ENCODE measurements at places on chromosomes 5 and 9.

- DNase-seq: no peak
Observed at GRCh38 chr9:115209601-115210306, 91.8 kb upstream of the TNC start.

DNA sequence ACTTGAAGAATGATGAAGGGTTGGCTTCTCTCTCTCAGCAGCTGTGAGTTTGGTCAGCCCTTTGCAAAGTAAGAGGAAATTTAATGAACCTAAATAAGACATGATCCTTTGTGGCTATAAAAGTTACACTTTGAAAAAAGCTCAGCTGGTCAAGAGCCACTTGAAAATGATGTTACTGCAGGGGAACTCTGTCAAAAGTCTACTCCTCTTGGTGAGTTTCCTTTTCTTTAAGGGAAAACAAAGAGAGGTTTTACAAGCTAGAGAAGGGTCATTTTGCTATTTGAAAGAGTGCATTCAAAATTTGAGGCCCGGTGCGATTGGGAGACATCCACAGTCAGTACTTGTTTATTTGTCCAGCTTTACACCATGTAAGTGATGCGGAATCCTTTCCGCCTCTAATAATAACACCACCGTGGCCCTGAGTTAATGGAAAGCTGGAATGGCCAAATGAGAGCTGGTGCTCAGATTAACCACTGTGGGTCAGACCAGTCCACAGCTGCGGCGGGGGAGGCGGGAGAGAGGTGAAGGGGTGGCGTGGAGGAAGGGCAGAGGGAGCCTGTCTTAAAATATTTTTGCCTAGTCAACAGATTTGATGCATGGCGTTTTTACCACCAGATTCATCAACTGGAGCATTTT, 404.0 kb downstream of the TLE4 start:
- no peak for DNase-seq

DNA sequence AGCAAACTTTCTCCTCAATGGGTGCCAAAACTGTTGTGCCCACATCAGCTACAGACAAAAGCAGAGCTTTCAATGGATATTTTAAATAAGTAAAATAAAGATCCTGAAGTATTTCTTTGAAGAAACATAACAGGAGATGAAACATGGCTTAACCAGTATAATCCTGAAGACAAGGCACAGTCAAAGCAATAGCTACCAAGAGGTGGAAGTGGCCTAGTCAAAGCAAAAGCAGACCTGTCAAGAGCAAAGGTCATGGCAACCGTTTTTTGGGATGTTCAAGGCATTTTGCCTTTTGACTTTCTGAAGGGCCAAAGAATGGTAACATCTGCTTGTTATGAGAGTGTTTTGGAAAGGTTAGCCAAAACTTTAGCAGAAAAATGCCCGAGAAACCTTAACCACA, 77.9 kb downstream of the ANXA1 start:
- DNase-seq: no peak

GRCh38 chr9:77614645-77615044, 33.5 kb downstream of the GNA14 start:
- no peak for DNase-seq

DNA sequence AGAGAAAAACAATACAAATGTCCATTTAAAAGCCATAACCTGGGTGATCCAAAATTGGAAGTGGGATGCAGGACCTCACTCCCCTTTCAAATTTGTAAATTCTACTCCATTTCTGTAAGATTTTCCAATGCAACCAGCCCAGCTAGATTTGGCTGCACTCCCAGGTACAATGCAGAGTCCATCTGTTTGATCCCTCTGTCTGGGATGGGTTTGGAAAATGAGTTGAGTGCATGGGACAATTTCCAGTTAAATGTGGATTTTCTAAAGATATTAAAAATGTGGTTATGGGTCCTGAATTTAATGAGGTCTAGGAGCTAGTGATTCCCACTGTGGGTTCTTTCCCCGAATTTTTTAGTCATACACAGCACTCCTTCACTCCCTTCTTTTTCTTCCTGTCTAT, 104.0 kb upstream of the ATP10B start:
- DNase-seq: no peak

GRCh38 chr5:95823738-95824609, 1.4 kb upstream of the GLRX start:
- peak; percentile 56 for DNase-seq

- DNase-seq: no peak
Observed at GRCh38 chr5:73783828-73784227, 157.8 kb downstream of the ARHGEF28 start.

GRCh38 chr9:127451608-127451857, 223 bp downstream of the LRSAM1 start:
- no peak for DNase-seq

DNA sequence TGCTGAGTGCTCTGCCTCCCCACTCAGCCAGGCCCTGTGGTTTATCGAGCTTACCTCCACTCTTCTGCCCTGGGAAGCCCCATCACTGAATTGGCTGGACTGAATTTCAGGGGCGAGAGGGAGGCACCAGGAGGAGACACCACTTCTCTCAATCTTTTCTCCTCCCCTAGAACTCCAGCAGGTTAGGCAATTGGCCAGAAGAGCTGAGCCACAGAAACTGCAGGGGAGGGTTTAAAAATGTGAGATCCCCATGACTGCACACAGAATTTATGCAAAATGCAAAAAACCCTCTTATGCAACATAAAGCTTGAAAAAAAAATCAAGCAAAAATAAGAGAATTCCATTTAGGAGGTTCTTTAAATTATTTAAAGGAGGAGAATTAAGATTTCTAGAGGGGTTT, 29.9 kb downstream of the TUT7 start:
- no peak for DNase-seq

GRCh38 chr5:73901455-73901854, 275.5 kb downstream of the ARHGEF28 start:
- DNase-seq: no peak

DNA sequence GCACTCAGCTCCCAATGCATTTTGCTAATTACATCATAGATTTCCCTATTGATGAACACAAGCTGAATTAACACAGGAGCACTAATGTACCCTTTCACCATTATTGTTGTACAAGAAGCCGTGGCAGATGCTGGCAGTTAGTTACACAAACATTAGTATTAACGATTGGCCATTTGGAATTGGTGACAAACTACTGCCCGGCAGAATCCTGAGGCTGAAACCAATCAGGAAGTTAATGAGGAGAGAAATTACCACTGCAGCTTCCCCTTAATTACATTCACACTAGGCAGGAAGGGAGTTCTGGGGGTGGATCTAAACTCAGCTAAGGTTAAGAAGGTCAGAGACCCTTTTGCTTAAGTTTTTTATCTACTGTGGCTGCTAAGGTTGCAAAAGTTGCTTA, 9.6 kb upstream of the DMRT3 start:
- no peak for DNase-seq

DNA sequence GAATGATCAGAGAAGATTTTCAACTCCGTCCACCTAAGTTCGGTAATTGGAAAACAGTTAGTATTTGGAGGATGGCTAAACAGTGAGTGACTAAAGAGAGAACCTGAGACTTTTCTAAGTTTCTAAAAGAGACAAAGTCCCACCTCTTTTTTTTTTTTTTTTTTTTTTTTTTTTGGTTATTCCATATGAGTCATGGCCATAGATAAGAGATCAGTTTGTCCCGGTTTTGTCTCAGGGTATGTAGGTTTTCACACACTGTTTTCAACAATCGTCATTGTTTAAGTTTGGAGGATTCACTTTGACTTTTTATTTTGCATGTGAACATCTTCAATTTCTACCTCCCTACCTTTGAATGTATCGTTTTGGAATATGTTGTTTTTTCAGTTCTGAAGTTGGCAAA, 85.9 kb downstream of the NTRK2 start:
- no peak for DNase-seq

DNA sequence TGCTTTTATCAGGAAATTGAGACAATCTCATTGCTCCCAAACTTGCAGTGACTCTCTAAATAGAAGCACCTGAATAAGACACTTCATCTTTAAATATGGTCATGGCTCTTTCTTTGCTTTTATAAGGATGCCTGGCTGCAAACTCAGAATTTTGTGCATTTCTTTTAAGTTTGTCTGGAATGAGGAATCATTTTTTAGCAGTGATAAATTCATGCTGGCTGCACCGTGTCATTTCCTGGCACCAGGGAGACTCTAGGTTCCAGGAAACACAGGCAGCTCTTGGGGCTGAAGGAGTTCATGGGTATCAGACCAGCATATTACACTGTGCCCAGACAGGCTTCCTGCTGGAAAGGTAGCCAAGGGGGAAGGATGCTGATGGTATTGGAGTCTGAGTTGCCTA, 109.9 kb downstream of the NUDT12 start:
- DNase-seq: no peak

DNA sequence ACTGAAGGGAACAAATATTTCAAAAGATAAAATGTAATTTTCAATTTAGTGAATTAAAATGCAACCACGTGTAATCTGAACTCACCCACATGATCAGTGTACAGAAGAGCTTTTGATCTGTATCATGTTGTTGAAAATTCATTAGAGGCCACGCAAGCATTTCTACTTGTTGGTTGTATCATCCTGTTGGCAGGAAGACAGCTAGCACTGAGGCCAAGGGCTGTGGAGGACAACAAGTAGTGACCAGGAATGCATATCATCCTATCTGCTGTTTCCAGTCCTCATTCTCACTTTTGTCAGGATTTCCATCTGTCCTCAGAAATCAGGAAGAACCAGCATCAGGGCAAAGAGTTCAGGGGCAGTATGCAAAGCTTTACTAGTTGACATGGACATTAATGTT, 29.9 kb upstream of the CKS2 start:
- no peak for DNase-seq

GRCh38 chr9:32625320-32625719, 10.1 kb downstream of the TAF1L start:
- no peak for DNase-seq

- DNase-seq: peak; percentile 15
Observed at GRCh38 chr5:54743997-54744788, 226.6 kb downstream of the SNX18 start.

DNA sequence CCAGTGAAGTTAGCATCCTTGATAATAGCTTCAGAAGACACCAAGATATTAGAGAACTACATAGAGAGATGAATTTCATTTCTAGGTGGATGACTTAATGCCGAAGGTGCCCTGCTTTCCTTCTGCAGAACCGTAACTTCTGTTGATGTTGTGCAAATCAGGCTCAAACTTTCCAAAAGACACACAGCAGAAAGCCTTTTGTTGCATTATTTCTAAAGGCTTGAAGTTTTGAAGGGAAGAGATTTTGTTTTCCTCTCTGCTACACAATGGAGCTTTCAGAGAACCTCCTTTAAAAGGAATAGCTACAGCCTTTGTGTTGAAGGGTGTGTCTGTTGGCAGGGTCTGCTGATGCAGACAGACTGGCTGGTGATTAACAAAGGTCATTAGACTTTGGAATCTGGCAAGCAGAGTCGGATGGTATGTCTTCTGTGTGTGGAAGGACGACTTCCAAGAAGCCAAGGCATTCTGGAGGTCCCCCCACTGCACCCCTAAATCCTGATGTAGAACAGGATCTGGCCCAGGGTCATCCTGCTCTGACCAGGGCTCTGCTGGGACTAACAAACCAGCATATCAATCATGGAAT, 57.8 kb downstream of the ZNF462 start:
- no peak for DNase-seq

- DNase-seq: no peak
Observed at GRCh38 chr9:89462817-89463683, 34.9 kb downstream of the SEMA4D start.

DNA sequence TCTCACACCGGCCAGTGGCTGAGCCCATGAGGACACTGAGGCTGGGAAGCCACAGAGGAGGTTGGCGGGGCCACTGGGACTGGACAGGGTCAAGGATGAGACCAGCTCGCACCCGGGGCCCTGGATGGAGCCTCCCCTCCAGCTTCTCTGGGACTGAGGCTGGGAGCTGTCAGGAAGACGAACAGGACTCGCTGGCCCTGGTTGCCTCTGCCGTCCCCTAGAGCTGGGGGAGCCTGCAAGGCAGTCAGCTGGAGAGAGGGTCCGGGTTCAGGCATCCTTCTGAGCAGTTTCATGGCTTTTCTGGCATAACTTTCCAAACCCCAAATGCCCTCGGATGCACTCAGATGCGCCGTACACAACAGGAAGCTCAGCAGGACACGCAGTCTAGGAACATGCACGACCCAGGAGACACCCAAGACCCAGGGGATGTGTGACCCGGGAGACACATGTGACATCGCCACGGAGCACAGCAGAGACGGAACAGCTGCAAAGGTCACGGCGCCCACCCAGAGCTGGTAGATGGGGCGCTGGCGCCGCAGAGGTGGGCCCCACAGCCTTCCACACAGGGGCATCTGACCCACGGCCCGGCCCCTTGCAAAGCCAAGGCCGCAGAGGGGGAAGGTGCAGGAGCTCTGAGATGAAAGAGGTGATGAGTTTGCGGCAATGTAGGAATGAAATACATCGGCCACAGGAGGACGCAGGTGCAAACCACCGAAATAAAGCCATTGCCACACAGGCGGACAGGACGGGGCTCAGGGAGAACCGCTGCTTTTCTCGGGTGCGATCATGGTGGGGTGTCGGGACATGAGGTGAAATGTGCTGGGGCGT, 17.1 kb downstream of the TPPP start:
- DNase-seq: no peak

GRCh38 chr5:107773479-107773878, 102.7 kb upstream of the EFNA5 start:
- no peak for DNase-seq

DNA sequence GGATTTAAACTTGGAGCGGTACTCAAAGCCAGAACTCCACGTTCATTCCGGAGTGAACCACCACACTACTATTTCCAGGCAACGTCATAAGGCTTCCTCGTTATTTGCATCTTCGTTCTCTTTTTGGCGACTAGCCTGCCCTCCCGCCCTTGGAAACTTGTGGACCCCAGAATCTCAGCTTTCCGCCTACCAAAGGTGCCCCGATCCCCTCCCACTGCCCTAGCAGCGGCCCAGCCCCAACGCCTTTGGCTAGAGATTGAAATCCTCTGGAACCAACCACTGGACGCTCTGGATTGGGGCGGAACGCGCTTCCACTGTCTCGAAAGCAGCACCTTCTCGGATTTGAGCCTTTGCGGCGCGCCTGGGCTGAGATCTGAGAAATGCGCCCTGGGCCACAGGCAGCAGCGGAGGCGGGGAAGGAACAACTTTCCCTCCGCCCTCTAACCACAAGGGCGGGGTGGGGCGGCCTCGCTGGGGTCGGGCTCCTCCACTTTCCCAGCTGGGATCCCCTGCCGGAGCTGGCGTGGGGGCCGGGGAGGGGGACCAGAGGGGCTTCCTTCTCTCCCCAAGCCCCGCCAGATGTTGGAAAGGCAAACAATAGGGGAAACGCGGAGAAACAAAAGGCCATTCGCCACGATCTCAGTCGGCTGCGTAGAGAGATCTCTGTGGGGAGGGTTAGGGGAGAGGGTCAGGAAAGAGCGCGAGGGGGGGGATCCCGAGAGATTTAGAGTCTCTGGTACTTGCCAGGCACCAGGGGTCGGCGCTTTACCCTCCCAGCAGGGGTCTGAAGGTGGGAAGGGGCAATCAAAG, 1.3 kb downstream of the MOB3B start:
- DNase-seq: peak; percentile 10

DNA sequence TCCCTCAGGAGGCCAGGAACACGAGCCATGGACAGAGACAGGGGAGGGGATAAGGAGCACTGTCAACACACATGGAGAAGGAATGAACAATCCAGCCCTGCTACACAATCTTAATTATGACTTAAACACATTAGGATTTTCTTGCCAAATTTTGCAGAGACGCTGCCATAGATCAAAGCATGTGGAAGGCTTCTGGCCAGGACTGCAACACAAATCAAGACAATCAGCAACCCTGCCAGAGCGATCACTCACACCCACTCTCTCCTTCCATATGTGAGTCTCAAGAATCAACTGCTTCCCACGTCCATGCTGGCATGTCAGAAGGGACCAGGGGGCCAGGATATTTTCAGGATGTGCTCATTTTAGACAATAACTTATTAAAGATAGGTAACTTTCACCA, 85.6 kb downstream of the ROR2 start:
- no peak for DNase-seq

Data from effector CD4-positive, alpha-beta T cell (primary cell).